ENCODE measurements at places on chromosomes 16 and 17. TPM values are rescaled to one million over a fixed set of nuclear protein-coding genes. Genes with fewer than 3 reads are reported as not detected.

PTX4 gene
- not detected for total RNA-seq

VKORC1 gene
- total RNA-seq = 60.0 TPM

DPEP3 gene
- total RNA-seq = not detected

SPNS2 gene
- 0.09 TPM for total RNA-seq

KRT36 gene
- not detected for total RNA-seq

ALOX15 gene
- total RNA-seq = not detected

TXNDC11 gene
- 48.0 TPM for total RNA-seq

KRTAP3-1 gene
- not detected for total RNA-seq

C17orf58 gene
- 23.0 TPM for total RNA-seq

KRTAP2-2 gene
- not detected for total RNA-seq

TBX4 gene
- total RNA-seq = not detected

DRC7 gene
- not detected for total RNA-seq

MAZ gene
- 387 TPM for total RNA-seq

AATK gene
- total RNA-seq = 0.48 TPM

Measured in activated T-helper 2 cell treated with anti-CD3 and anti-CD28 coated beads, Interferon-gamma antibody, Interleukin-2, Interleukin-4, amounts not matched to agents 10 μg/mL and 5 μg/mL and 100 μg/mL, durations not matched to agents 14 hours and 24 hours and 36 hours (primary cell).